ENCODE measurements at places on chromosomes 5 and 9. TPM values are rescaled to one million over a fixed set of nuclear protein-coding genes. Genes with fewer than 3 reads are reported as not detected.
A peak's percentile ranks its signal among the peaks of the same experiment; 100 is the strongest.

GRCh38 chr5:9479361-9479760 is 66.5 kb downstream of the SEMA5A start:
- DNase-seq = no peak

DNA sequence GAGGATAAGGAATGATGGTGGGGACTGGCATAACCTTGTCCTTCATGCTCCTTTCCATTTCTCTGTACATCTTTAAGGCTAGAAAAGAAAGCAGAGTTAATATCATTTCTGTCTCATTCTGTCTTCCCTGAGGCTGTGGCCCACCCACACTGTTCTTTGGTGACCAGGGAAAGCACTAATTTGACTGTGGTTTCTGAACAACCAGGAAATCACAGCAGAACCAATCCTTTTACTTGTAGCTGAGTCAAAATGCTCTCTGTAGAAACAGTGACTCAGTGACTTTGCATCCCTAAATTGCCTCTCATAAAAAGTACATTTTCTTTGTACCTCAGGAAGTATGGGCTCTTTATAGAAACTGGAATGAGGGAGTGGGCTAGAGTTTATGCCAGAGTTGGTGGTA is 28.1 kb downstream of the IL33 start:
- peak; percentile 22 for DNase-seq

- DNase-seq = no peak
Measured at GRCh38 chr9:85163415-85163814, 493.9 kb downstream of the NTRK2 start.

DNA sequence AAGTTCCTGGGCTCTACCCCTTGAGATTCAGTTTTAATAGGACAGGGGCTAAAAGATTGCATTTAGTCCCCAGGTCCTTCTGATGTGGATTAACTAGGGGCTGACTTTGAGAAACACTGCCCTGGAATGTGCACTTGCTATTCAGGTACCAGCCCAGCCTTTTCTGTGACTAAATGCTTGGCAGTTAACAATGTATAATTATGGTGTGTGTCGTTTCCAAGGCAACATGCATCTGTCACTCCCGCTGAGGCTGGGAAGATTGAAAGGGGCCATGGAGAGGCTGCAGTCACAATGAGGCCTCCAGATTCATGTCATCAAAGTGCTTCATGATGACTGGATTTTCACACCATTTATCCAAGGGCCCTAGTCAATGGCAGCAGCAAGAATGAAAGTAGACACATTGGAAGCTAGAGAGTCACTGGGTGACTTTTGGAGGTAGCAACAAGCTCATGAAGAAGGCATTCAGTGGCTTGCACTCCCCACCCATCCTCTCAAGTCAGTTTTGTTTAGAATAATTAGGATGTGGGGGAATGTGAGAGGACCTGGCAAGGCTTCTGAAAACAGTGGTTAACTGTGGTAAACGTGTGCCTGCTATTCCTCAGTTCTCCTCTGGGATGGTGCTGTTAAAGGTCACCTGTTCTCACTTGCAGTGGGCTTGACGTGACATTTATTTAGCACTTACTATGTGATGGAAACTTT is 28.3 kb downstream of the RAI14 start:
- peak; percentile 14 for DNase-seq

- DNase-seq = no peak
Measured at GRCh38 chr5:60023255-60023654, 129.7 kb upstream of the PDE4D start.

GRCh38 chr5:112710896-112711295 is 26.8 kb upstream of the APC start:
- DNase-seq = no peak

DNA sequence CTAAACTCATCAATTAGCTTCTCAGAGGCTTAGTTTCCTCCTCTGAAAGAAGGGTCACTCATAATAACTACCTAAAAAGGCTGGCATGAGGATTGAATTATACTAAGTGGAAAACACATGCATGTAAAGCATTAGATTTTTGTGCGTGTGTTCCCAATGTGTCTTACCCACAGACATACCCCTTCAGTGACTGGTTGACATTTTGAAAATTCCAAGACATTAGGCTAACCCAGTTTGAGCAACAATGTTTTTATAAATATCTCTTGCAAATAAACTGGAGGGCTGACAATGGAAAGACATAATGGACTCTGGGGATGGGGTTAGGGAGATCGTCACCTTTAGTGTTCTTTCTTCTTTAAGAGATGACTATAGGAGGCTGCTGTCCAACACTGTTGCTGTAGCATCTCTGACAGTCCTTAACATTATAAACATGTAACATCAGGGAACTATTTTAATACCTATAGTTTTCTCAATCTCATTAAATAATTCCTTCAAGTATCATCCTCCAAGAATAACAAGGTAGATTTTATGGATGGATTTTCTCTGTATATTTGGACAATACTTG is 24.3 kb downstream of the HMHB1 start:
- DNase-seq = no peak

PDGFRB gene
- 0.64 TPM for total RNA-seq

PIP5KL1 gene
- total RNA-seq = 4.0 TPM

CRB2 gene
- total RNA-seq = 0.14 TPM

PCDHB12 gene
- total RNA-seq = not detected

All from activated naive CD4-positive, alpha-beta T cell treated with anti-CD3 and anti-CD28 coated beads, Interleukin-2, amount 50 U/mL, for 72 hours (primary cell).